ENCODE measurements at places on chromosomes 16 and 17.

GRCh38 chr17:17745476-17746455, 64.5 kb downstream of the RAI1 start:
- no peak for DNase-seq

DNA sequence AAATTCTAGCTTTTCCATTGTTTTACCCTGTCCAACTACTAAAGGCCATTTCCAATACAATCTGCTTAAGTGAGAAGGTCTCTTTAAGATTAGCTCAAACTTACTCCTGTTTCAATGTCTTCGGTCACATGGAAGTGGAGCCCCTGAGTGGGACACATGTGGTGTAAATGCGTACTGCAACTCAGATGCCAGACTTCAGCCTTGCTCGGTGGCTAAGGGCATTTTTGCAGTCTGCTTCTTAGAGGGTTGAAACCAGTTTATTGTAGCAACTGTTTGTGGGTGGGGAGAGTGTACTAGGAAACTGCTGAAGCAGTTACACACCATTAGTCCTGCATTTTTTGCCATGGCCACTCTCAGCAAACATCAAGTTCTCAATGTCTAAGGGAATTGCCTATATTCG, 140.6 kb downstream of the PARN start:
- no peak for DNase-seq

DNA sequence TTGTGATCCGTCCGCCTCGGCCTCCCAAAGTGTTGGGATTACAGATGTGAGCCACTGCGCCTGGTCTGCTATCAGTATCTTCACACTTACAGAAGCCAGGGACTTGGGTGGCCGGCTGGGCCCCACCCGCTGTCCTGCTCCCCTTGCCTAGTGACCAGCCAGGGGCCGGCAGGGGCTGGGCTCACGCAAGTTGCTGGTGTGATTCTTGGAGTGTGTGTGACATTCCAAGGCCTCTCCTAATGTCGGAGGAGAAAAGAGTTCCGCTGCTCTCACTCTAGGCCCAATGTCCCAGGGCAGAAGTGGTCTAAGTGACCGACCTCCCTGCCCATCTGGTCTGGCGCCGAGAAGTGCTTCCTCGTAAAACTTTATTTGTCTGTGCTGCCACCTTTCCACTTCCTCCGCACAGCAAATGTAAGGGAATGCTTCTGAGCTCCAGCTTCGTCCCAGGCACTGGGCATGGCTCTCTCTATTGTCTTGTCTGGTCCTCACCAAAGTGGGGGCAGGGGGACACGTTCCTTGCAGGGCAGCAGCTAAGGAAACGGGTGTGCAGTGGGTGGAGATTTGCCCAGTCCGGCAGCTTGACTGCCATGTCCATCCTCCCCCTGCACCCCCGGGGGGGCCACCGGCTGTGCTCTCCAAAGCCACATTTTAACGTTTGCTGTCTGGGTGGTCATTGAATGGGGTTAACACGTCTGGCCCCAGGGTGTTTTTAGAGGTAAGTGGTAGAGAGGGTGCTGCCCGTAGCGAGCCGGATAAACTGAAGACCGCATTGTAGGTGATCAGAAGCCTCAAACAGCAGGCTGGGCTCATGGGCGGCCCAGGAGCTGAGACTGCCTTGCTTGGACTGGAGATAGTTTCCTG, 7.8 kb upstream of the GSE1 start:
- no peak for DNase-seq

- no peak for DNase-seq
These were observed 5.5 kb downstream of the CBFA2T3 start for GRCh38 chr16:88971371-88972097.

GRCh38 chr16:11697319-11697718, 29.1 kb downstream of the SNN start:
- DNase-seq = no peak

GRCh38 chr16:9046667-9047055, 44.8 kb upstream of the HAPSTR1 start:
- no peak for DNase-seq

GRCh38 chr16:14635395-14636165, 2.8 kb downstream of the BFAR start:
- no peak for DNase-seq

DNA sequence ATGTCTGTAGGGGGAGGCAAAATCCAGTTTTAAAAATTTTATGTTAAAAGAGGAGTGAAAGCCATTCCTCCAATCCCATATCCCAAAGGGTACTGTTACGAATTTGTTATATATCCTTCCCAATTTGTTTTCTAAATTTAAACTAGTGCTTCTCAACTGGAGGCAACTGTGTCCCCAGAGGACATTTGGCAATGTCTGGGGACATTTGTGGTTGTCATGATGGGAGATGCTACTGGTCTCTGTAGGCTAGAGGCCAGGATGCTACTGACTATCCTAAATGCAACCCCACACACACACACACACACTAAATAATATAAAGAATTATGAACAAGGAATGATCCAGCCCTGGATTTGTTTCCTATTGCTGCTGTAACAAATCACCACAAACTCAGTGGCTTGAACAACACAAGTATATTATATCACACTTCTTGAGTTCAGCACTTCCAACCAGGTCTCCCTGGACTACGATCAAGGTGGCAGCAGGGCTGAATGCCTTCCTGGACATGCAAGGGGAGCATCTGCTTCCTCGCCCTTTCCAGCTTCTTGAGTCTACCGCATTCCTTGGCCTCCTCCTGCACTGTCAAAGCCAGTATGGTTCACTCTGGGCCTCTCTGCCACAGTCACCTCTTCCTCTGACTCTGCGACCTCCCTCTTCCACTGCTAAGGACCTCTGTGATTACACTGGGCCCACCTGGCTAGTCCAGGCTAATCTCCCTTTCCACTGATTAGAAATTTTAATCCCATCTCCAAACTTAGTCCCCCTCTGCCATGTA, 30.1 kb downstream of the ARHGAP17 start:
- no peak for DNase-seq

- no peak for DNase-seq
These were observed 326.4 kb upstream of the KIF2B start for GRCh38 chr17:53496356-53496755.

DNA sequence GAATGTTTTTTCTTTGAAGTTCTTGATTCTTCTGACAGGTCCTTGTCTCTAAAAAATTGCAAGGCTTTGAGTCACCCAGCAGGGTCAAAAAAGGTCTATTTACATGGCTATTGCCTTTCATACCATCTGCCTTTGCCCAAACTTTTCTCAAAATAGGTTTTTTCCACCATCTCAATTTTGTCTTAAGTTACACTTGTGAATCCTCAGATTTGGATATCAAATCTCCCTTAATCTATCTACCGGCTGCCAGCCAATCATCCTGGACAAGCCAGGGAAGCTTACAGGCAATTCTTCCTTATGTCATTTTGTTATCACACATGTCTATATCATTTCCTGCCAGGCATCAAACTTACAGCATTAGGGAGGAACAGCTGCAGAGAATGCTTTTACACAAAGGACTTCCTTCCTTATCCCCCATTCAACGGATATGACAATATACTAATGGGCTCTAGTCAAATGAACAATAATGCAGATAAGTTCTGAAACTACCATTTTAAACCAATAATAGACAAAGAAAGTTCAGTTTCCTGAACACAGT, 104.1 kb upstream of the CORO6 start:
- no peak for DNase-seq

DNA sequence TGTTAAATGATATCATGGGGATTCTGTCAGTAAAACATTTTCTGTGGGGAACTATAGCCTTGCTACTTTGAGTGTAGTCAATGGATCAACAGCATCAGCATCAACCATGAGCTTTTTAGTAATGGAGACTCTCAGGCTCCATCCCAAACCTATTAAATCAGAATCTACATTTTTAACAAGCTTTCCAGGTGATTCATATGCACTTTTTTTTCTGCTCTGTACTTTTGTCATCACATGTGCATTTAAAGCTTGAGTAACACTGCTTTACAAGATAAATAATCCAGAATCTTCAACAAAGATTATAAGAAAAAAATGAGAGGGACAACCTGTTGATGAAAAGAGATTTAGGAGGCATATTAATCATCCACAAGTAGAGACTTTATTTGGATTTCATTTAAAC, 23.5 kb downstream of the NUP93 start:
- DNase-seq = no peak

DNA sequence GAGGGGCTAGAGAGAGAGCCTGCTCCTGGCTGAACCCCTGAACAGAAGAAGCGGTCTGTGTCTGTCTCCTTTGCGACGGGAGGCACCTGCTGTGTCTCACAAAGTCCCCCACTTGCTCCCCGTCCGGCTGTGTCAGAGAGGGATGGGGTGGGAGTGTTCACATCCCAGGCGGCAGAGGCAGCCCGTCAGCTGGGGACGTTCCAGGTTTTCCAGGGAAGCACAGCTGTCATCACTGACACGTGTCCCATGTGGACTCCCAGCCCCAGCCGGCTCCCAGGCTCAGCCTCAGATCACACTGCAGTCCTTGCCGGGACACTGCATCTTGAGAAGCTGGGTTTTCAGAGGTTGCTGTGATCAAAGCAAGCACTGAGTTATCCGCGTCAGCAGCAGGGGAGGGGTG, 1.6 kb downstream of the TELO2 start:
- peak; percentile 74 for DNase-seq

DNA sequence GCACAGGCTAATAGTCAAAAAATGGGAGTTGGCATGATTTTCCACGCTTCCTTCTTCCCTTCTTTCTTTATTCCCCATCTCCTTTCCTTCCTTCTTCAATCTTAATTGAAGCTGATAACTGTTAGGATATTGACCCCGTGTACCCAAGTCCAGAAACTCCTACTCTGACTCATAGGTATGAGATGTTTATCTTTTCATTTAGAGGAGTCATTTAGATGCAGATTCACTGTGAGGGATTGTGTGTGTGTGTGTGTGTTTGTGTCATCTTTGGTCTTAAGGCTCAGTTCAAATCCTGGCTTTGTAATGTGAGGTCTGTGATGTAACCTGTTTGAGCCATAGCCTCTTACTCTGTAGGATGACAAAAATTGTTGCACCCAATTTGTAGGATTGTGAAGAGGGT, 332.0 kb upstream of the MAF start:
- no peak for DNase-seq

DNA sequence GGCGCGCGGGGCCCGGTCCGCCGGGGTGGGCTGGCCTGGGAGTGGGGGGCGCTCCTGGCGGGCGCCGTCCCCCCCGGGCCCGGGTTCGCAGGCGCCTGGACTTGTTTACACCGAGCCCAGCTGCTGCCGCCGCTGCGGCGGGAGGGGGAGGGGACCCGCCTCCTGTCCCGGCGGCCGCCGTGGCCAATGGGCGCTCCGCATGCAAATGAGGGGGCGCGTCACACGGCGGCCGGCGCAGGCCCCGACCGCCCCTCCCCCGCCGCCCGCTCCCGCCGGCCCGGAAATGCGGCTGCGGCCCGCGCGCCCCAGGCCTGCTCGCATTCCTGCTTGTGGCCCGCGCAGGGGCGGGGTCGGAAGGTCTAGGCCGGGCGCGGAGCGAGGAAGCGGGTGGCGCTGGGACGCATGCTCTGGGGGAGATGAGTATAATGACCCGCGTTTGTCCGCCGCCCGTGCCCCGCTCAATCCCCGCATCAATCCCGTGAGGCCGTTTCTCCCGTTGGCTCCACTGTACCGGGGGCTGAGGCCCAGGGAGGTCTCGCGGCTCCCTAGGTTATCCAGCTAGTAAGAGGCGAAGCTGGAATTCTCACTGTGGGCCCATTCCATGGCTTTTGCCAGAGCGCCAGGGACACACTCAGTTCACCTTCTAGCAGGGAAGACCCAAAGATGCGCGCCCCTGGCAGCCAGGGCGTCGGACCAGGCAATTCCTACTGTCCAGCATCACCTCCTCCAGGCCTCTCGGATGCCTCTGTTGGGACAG, at the start of gene YPEL3:
Gene YPEL3, minus strand, starts transcription at position 109 of the 757 bp plus-strand sequence. CDS start 731 bp downstream, outside the sequence.
- peak; percentile 95 for DNase-seq

DNA sequence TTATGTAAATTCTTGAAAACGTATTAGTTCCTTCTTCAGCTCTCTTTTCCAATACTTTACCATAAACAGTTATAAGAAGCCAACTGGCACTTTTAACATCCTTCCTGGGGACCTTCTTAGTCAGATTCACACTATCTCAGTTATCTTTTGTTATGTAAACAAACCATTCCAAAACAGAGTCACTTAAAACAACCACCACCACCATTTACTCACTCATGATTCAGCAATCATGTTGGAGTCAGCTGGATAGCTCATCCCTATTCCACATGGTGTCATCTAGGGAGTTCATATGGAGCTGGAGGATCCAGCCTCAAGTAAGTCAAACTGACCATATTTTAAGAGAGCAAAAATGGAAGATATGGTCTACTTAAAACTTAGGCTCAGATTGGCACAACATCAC, 240.3 kb upstream of the IRX3 start:
- DNase-seq = no peak

- DNase-seq = no peak
These were observed 77.1 kb downstream of the MMD start for GRCh38 chr17:55344514-55344997.

DNA sequence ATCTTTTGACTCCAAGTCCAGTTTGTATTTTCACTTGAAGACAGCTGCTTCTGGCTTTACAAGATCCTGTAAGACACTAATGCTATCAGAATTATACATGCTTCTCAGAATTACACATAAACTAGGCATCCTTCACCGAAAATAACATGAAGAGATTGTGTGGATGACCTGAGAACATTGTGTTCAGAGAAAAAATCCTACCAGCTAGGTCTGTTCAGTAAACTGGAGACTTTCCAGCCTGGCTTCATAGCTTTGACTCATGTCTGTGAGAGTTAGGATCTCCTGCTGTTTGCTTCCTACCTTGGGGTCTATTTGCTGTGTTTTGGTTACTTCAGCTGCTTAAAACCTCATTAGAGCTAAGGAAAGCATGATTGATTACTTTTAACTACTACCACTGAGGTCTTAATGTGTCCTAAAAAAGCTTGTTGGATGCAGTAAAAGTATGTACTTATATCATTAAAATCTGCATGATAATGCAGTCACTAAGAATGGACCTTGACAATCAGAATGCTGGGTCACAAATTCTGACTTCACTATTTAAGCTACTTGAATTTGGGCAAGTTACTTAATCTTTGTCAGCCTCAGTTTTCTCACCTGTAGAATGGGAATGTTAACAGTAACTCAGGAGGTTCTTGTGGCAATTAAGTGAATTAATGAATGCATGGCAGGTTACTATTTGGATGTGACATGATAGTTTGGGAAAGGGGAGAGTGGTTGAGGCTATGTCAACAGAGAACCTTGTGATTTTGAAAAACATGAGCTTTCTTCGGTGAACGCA, 8.0 kb upstream of the MYH13 start:
- DNase-seq = no peak

GRCh38 chr17:43406676-43407645, 8.2 kb downstream of the ARL4D start:
- no peak for DNase-seq

DNA sequence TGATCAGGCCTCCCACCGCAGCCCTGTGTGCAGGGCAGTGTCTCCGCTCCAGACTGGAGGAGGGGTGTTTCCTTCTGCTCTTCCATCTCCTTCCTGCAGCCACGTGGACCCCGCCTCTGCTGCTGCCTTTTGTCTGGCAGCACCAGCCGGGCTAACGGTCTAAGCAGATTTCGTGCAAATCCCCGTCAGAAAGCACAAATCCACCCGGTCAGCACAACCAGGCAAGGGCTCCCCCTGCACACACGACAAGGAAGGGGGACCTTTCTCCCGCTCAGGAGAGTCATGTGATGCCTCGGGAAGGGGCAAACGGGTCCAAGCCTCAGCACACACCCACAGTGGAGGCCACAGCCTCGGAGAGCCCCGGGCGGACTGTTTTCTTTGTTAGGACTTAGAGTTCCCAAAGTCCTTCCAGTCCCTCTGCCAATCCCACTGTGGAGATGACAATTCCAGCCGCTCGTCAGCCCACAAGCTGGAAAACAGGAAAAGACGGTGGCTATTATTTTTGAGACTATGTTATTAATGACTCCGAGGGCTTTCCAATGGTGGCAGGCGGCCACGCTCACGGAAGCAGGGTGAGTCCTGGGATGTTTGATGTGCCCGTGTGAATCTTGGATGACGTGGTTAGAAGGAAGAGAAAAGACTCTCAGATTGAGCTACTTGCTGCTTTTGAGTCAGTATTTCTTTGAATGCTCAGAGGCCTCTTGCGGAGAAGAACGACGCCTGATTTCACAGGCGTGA, 22.5 kb upstream of the MEAK7 start:
- DNase-seq = peak; percentile 80
